Right ventricle myocardium superior (tissue), 1 donor: ENCODE measurements at places on chromosomes 5 and 9. TPM values are rescaled to one million over a fixed set of nuclear protein-coding genes. Genes with fewer than 3 reads are reported as not detected.

MAT2B gene
- total RNA-seq: 60.0 TPM

GRCh38 chr5:12885018-12885417 is 980.8 kb upstream of the CTNND2 start:
- no peak for DNase-seq

- DNase-seq: no peak
Observed at GRCh38 chr9:137756045-137756744, 121.4 kb upstream of the CACNA1B start.

HK3 gene
- 7.2 TPM for total RNA-seq
